Gastrocnemius medialis (tissue), 4 donors: ENCODE measurements at places on chromosomes 7 and 10. TPM values are rescaled to one million over a fixed set of nuclear protein-coding genes. Genes with fewer than 3 reads are reported as not detected.

The SFRP5 gene
- not detected for total RNA-seq

- DNase-seq = peak; percentile 44
Measured at GRCh38 chr10:129023082-129023481, 444.0 kb upstream of the MGMT start.

DNA sequence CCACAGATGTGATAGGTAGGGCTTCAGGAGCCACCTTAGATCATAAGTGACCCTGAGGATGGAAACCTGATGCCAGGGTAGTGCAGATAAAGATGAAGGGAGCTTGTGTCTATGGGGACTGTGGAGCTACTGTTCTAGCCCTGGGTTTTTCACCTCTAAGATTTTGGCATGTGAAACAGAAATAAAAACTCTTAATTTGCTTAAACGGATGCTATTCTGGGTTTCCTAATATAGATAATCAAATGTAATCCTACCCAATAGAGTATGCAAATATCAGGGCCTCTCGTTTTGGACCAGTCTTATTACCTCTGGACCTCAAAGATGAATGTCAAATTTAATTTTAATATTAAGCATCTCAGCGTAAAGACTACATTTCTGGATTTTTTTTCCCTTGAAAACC is 49.3 kb downstream of the ABCB4 start:
- no peak for DNase-seq

- DNase-seq = no peak
Measured at GRCh38 chr7:134441264-134441663, 17.6 kb downstream of the AKR1B1 start.

The FAM241B gene
- total RNA-seq = not detected

The TCAF1 gene
- 43.0 TPM for total RNA-seq

The PNLIPRP2 gene
- not detected for total RNA-seq

DNA sequence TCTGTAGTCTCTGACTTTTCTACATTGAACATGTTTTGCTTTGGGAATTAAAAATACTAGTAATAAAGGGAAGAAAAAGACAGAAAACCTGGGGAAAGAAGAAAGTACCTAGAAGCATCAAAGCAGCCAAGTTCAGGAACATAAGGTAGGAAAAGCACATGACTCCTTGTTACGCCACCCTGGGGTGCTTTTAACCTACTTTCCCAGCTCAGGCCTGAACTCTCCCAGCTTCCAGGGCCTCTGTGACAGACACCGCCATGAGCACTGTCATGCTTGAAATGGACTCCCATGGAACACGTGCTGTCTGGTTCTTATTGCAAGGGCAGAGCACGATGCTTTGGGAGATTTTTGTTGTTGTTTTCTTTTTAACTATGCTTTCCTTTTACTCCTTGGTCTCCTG is 11.4 kb downstream of the ACTR1A start:
- DNase-seq = peak; percentile 64

- DNase-seq = peak; percentile 25
Measured at GRCh38 chr7:47783456-47784223, 164.6 kb downstream of the PKD1L1 start.

The TNS3 gene
- 59.6 TPM for total RNA-seq

- no peak for DNase-seq
Measured at GRCh38 chr7:70072220-70072619, 473.9 kb downstream of the AUTS2 start.

The TPST1 gene
- total RNA-seq = 3.7 TPM

DNA sequence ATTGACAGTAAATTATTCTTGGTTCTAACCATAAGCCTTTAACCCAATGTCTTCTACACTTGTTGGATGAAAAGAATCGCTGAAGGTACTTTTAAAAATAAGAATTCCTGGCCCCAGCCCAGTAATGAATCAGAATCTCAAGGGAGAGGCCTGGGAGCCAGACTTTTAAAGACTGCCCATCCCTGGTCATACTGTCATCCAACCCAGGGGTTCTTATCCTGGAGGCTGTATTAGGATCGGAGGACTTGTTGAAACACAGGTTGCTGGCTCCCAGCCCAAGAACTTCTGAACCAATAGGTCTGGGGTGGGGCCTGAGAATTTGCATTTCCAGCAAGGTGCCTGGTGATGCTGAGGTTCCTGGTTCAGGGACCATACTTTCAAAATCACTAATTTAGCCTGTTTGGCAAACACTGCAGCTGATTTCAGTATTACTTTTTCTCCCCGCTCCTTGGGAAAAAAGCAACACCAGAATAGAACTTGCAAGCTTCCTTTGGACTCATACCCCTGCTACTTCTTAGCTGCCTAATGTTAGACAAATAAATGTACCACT is 79.5 kb upstream of the FAM133B start:
- no peak for DNase-seq

GRCh38 chr10:89074120-89074519 is 83.5 kb downstream of the FAS start:
- peak; percentile 16 for DNase-seq

DNA sequence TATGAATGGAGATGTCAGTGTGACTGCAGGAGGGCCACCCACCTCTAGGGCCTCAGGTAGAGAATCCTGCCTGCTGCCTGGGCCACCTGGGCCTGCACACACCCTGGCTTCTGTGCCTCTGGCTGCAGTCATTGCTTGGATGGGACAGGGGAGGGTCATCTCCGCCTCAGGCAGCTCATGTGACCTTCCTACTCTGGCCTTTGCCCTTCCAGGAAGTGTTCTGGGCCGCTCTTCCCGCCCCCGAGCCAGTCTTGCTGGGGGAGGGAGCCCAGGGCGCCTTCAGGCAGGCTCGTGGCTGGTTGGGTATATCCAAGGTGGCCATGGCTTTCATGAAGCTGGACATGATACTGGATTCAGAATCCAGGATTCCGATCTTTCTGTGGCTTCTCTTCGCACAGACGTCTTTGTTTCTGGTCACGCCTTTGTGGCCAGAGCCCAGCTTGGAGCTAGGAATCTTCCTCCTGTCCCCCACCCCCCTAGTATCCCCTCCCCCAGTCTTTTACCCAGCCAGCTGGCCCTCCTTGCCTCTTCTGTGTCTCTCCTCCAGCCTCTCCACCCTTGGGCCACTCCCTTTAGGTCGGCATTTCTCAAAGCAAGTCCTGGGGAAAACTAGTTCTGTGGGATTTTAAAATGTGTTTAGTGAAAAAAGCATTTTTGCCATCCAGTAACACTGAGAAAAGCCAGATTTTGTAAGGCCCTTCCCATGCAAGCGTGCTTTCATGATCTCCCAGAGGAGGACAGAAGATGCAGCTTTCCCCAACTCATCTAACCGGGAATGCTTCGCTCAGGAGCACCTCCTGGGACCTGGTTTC is 119.6 kb downstream of the ZMIZ1 start:
- DNase-seq = no peak

The TMEM270 gene
- total RNA-seq = not detected

DNA sequence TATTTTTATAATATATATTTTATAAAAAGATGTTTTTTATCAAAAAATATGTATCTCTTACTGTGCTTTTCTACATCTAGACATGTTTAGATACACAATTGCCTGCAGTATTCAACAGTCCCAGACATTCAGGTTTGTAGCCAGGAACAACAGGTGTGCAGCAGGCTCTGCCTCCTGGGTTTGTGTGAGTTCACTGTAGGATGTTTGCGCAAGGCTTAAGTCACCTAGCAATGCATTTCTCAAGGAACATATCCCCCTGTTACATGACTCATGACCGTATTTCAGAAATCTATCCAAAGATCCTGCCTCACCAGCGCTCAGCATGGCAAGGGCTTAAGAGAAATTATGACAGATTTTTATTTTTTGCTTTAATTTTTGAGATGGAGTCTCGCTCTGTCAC is 41.5 kb downstream of the PITRM1 start:
- peak; percentile 85 for DNase-seq

The ADAM12 gene
- not detected for total RNA-seq

DNA sequence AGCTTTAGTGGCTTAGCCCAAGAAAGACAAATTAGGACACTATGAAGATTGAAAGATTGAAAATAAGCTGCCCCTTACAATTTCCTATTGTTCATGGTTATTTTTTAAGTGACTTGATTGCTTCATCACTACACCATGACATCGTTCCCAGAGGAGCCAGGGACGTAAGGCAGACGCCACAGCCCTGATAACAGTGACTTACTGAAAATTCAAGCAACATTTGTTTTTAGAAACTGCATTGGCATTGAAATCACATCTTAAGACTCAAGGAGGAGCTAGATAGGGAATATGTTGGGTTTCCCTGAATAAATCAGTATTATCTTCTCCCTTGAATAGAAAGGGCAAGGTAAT is 38.7 kb upstream of the ANK3 start:
- DNase-seq = no peak

DNA sequence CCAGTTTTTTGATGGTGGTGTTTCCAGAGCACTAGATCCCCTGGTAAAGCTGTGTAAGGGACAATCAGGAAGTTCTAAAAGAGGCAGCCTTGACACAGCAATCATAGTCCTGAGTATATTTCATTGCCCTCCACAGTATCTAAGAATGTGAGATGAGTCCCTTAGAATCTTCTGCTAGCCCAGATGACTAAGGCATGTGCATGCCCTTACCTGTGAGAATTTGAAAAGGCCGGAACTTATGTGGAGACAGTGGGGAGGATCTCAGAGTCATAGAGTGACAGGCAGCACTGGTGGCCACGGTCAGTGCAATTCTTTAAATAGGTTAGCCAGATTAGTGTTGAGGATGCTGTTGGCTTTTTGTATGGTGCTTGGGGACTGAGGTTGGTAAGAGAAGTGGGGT is 361.4 kb upstream of the VSTM2A start:
- no peak for DNase-seq

GRCh38 chr10:113422371-113422770 is 130.5 kb upstream of the HABP2 start:
- DNase-seq = no peak

DNA sequence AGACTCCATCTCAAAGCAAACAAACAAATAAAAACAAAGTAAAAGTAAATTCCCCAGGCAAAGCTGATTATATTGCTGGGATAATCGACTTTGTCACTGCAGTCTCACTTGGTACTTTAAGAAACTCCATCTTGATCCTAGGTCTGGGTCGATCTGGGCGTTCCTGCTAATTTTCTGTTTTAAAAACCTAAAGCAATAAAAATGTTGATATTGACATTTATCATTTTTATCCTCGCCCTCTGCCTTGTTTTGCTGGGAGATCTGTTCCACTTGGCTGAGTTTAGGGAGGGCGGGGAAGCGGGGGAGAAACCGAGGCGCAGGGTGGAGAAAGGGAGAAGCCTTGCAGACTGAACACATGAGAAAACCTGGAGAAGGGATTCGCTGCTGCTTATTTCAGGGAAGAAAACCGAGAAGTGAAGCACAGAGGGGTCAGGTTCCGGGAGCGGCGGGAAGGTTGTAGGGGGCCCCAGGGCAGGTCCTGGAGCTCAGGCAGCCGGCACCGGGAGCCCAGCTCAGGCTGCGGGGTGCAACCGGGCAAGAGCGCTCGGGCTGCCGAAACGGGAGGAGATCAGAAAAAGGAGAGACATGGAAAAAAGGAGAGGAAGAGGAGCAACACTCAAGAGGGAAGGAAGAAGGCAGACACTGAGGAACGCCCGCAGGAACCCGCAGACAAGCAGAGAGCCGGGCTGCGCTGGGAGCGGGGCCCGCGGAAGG is 27.3 kb upstream of the KMT2C start:
- DNase-seq = no peak

DNA sequence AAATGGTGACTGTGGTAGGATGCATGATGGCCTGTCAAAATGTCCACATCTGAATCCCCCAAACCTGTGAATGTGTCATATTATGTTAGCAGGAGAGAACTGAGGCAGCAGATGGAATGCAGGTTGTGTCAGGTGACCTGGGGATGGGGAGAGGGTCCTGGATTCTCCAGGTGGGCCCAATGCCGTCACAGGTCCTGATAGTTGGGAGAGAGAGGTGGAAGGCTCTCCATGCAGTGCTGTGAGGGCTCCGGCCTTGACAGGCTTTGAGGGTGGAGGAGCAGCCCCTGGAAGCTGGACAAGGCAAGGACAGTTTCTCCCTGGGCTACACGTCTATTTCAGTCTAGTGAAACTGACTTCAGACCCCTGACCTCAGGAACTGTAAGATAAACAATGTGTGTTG is 330.9 kb upstream of the ZNF32 start:
- DNase-seq = no peak

DNA sequence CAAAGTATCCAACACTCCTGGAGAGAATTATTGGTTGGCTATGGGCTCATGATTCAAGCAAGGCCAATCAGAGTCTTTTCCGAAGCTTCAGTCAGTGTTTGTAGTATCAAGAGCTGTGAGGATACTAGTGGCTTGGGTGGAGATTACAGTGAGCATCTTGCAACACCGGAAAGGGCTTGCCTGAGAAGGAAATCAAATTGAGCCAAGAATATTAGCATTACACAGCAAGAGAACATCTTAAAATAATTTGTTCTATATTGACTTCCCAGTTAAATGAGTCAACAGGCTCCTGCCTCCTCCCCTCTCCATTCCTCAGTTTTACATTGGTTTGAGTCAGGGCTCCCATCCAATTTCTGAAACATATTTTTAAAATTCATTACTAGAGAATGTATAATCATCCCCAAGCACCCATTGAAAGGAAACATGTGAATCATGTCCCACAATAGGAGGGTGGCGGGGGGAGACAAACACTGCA is 127.4 kb downstream of the ELAPOR2 start:
- peak; percentile 5 for DNase-seq

The FBXW4 gene
- total RNA-seq = 43.1 TPM

- no peak for DNase-seq
Measured at GRCh38 chr10:42543840-42544372, 94.5 kb downstream of the ZNF33B start.

The CPA2 gene
- not detected for total RNA-seq

- no peak for DNase-seq
Measured at GRCh38 chr7:117323851-117324711, 1.2 kb upstream of the WNT2 start.

- DNase-seq = no peak
Measured at GRCh38 chr7:98670186-98670585, 53.1 kb downstream of the NPTX2 start.

DNA sequence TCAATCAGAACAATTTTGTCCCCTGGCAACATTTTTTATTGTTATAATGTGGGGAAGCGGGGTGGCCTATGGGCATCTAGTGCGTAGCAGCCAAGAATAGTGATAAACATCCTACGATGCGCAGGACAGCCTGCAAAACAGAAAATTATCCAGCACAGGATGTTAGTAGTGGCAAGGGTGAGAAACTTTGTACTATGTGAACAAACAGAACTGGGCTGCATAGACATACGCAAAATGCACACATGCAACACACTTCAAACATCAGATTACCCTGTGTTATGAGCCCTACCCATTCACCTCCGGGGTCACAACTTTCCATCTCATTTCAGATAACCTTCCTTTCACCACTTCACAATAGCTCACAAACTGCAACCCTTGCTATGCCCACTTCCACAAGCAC is 3.1 kb downstream of the ZNF786 start:
- DNase-seq = no peak

DNA sequence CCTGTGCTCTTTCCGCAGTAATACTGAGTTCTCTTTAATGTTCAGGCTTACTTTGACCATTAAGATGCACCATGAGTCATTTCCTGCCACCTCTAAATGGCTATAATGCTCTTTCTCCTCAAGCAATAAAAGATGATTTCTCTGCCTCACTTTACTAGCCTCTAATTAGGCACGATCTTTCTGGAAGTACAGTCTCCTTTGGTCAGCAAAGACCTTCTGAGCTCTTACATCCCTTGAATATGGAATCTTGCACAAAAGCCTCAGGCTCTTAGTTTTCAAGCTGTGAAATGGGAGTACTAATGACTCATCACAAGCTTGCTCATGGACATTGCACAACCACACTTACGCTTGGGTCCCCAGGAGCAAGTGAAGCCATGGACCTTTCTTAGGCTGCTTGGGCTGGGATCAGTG is 85.9 kb downstream of the FRMD4A start:
- DNase-seq = no peak

- no peak for DNase-seq
Measured at GRCh38 chr10:16919121-16919982, 102.1 kb upstream of the RSU1 start.

The COX19 gene
- total RNA-seq = 5.7 TPM
